ENCODE measurements at places on chromosomes 16 and 17. TPM values are rescaled to one million over a fixed set of nuclear protein-coding genes. Genes with fewer than 3 reads are reported as not detected.

The MYH2 gene
- polyA plus RNA-seq, result 0.25 TPM

- no peak for DNase-seq
Observed at GRCh38 chr16:1580956-1581355, 30.9 kb downstream of the IFT140 start.

DNA sequence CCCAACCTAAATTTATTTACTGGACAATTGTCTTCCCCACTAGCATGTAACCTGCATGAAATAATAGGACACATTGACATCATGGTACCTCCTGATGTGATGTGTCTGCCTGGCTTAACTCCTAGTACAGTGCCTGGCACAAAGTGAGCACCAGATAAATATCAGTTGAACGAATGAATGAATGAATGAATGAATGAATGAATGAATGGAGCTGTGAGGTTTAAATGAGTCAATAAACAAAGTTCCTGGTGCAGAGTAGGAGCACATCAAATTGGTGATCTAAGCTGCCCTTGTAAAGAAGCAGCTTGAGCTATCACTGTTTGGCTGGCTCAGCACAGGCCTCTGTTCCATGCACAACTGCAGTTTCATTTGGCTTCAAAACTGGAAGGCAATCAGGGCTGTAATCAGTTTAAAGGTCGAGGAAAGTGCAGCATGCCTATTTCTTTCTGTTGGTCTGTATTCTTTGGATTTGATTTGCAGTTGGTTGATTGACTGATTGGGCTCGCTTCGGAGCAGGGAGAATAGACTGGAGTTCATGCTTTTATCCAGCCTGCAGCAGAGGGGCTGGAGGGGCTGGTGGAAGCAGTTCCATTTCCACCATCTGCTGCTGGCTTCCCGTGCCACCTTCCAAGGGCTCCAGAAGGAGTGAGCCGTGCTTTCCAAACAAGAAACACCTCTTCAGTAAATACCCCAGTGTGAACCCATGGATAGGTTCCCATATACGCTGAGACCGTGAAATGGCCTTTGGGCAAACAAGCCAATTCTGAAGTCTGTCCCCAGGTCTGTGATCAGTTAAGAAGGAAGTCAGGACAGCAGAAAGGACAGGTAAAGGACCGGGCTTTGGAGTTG is 54.6 kb downstream of the GPRC5B start:
- no peak for DNase-seq

DNA sequence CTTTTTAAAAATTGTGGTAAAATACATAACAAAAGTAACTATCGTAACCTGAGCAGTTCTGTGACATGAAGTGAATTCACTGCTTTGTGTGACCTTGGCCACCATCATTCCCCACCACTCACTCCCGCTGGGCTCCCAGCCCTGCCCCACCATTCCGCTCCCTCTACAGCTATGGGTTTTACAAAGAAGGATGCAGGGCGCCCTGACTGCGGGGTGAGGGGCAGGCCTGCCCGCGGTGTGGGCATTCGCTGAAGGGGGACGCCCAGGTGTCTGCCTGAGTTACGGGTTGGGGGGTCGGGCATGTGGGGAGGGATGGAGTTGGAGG is at the start of gene CEMP1:
CEMP1 (minus strand) TSS at position 38 of the 325 bp plus-strand sequence. CDS start 335 bp downstream, outside the sequence.
- DNase-seq, result no peak

- DNase-seq, result peak; percentile 92
Observed at GRCh38 chr17:78925662-78926555, 722 bp upstream of the TIMP2 start.

The SLC9A5 gene
- 0.53 TPM for polyA plus RNA-seq

The KRTAP9-2 gene
- polyA plus RNA-seq, result not detected

DNA sequence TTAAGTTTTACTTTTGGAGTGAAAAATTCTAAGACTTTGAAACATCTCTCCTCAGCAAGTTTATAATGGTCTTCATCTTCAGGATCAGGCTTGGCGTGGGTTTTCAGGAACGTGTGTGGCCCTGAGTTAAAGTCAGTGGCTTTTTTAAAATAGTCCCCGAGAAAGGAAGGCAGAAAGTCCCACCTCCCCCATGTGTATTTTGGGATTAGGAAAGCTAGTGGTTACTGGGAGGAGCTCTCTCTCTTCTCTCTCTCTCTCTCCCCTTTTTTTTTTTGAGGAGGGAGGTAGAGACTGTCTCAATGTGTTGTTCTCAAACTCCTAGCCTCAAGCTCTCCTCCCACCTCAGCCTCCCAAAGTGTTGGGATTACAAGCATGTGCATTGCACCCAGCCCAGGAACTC is 213.2 kb downstream of the IRX3 start:
- DNase-seq, result no peak

The MATCAP1 gene
- 15.4 TPM for polyA plus RNA-seq

The ALOX15B gene
- polyA plus RNA-seq, result 0.25 TPM

- no peak for DNase-seq
Observed at GRCh38 chr17:759964-760363, 7.9 kb upstream of the GEMIN4 start.

GRCh38 chr17:78379131-78379491 is 662 bp downstream of the PGS1 start:
- no peak for DNase-seq

- no peak for DNase-seq
Observed at GRCh38 chr17:44132275-44132821, 8.9 kb upstream of the HDAC5 start.

GRCh38 chr17:31582151-31582907 is 190.9 kb downstream of the RAB11FIP4 start:
- DNase-seq, result peak; percentile 41

DNA sequence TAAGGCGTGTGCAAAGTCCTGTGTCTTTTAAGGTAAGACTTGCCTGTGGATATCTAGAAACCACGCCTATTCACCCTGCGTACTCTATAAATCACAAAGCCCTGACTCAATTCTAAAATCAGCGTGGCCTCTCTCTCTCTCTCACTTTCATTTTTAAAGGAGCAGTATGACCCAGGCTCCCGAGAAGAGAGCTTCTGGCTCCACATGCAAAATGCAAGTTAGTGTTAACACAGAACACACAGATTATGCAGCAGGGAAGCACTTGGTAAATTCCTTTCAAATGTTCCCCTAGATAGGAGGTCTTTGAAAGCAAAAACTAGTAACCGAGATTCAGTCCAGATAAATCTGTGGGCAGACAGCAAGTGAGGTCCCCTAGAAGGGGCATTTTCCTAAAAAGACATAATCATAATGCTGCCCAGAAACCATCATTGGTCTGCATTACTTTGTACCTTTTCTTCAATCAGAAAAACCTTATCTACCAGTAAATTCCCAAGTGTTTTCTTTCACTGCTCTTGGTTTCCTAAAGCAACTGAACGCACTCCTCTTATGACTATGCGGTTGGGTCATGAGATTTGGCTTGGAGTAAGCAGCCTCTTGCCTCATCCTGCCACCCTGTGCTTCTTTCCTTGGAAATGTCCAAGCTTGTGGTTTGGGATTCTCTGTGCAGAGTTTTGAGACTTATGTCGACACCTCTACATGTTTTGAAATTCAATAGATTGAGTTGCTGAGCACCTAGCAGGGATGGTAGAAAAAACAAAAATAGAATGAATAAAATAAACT is 31.7 kb upstream of the KCNJ2 start:
- DNase-seq, result peak; percentile 61

The ITGB4 gene
- polyA plus RNA-seq, result 3.3 TPM

The PIRT gene
- not detected for polyA plus RNA-seq

The CARD14 gene
- polyA plus RNA-seq, result 0.16 TPM

DNA sequence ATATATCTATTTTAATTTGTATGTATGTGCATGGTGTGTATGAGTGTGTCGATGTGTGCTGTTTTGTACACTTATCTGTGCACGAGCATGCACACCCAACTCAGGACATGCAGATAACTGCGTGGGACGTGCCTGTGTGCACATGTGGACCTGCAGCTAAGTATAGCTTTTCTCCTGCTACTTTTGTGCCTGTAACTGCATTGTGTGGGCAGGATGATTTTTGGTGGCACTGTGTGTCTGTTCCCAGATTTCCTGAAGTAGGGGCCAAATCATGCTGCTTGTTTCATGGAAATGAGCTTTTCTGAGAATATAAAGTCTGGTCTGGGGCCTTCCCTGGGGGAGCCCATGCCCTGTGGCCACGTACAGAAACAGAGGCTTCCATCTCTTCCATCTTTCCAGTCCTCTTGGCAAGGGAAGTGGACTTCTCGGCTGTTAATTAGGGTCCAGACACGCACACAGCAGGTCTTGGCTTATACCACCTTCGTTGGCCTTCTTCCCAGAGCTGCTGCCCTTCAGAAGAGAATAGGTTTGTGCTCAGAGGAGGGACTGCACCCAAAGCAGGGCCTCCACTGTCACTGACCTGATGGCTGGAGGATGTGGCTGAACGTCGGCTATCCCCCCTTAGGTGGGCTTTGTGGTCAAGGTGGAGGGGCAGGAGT is 30.2 kb downstream of the SPNS3 start:
- DNase-seq, result no peak

DNA sequence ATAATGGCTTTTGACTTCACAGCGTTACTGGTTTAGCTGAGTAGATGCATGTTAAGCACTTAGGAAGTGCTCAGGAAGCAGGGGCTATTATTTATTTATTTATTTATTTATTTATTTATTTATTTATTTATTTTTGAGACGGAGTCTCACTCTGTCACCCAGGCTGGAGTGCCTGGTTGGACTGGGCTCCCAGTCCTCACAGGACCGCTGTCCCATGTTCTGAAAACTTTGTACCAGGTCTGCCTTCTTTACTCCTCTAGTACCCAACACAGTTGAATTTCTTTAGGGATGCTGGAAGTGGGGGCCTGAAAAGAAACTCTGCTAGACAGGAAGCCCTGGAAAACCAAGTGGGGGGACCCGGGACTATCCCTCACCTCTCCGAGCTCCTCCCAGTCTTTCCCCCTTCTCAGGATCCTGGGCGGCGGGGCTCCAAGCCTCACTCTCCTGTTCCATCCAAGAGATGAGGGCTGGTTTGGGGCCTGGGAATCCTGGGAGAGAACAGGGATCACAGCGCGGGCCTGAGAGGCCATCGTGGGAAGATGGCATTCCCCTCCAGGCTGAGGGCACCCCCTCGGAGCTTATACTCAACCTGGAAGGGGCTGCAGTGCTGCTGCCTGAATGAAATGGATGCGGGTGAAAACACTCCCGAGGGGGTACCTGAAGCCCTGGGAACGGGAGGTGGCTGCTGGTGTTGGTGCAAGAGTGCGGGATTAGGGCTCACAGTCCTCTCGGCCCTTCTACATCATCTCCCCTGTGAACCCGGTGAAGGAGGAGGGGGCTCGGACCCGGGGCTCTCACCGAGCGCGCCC is 674 bp downstream of the ZNF688 start:
- DNase-seq, result peak; percentile 53

The ANKS4B gene
- polyA plus RNA-seq, result 0.04 TPM

- DNase-seq, result no peak
Observed at GRCh38 chr17:48352630-48353029, 77.4 kb downstream of the SKAP1 start.

The TCAP gene
- 1.6 TPM for polyA plus RNA-seq

DNA sequence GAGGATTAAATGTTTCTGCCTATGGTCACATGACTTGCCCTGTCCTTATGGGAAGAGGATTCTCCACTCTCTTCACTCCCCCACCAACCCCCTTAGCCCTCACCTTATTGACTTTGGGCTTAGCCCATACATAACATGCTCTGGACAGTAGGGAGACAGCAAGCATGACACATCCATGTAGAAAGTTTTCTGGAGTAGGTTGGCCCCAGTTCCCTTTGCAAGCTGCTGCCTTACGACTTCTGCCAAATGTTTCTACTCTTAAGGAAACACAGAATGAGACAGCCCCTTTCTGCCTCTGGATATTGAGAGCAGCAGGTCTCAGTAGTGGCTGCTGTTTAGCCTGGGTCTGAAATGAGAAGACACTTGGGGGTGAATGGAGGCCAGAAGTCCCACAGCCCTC is 282.2 kb downstream of the MAP2K6 start:
- DNase-seq, result no peak

DNA sequence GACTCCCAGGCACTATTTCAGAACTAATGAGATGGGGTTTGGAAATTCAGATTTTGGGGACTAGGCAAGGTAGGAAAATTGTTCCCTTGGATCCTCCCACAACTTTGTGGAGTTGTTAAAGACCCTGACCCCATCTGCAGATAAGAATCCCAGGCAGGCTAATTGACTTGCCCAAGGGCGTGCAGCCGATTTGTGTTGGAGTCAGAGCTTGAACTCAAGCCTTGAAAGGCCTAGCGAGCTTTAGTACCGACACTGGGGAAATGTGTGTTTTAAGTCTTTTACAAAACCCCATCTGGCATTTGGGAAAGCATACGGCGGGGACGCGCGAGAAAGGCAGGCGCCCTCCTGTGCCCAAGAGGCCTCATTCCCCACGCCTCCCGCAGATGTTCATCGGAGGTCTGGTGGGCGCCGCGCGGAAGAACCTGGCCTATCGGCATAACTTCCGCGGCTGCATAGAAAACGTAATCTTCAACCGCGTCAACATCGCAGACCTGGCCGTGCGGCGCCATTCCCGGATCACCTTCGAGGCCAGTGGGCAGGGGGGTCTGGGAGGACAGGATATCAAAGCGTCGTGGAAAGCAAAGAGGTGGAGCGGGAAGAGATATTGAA is 4.3 kb downstream of the CNTNAP1 start:
- no peak for DNase-seq

The NRN1L gene
- polyA plus RNA-seq, result 4.7 TPM

All from ovary (tissue), 10 donors.